ENCODE measurements at places on chromosomes 6 and 20.

DNA sequence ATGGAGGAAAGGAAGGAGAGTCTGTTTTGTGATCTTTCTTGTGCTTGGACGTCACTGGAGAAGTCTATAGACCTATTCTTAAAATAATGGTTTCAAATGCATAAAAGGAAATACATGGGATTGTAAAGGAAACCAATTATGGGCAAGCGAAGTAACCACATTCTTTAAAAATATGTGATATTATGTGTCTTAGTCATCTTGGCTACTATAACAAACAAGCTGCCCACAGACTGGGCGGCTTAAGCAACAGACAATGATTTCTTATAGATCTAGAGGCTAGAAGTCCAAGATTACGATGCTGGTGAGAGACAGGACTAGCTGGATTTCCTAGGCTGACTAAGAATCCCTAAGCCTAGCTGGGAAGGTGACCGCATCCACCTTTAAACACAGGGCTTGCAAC lies 49.4 kb upstream of the CD83 start:
- no peak for DNase-seq

- DNase-seq = no peak
Observed at GRCh38 chr6:149015535-149016525, 269.0 kb downstream of the UST start.

DNA sequence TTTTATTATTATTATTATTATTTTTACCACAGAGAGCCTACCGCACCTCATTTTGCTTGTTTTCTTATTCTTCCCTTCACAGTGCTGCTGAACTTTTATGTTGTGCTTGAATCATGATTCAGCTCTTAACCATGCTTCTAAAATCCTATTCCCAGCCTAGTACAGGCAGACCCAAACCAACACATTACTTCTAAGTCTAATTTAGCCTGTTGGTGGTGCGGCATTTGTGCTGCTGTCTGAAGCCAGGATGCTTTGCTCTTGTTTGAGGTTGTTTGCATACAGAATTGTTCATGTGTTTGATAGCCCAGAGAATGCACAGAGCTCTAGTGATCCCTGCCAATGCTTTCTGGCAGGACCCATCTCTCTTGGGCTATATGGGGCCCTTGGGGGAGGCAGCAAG lies 213.5 kb upstream of the KCNG1 start:
- DNase-seq = no peak

- no peak for DNase-seq
Observed at GRCh38 chr20:8007490-8007889, 12.1 kb downstream of the TMX4 start.

GRCh38 chr6:18997375-18997826 lies 610.3 kb downstream of the RNF144B start:
- no peak for DNase-seq

DNA sequence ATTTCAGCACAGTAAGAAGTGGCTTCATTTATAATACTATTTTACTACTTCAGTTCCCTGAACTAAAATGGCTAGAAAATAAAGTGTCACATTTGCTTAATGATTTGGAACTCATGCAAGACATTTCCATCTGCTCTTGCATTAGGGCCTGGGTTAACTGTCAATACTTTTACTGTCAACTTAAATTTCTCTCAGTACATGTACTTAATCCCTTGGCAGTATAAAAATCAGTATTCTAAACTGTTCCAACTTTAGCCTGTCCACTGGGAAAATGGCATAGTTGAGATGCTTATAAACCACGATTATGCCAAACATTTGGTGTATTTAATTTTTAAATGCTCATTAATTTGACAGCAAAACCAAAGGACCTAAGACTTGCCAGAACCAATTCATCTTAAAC lies 154.5 kb downstream of the ASCC3 start:
- DNase-seq = no peak

DNA sequence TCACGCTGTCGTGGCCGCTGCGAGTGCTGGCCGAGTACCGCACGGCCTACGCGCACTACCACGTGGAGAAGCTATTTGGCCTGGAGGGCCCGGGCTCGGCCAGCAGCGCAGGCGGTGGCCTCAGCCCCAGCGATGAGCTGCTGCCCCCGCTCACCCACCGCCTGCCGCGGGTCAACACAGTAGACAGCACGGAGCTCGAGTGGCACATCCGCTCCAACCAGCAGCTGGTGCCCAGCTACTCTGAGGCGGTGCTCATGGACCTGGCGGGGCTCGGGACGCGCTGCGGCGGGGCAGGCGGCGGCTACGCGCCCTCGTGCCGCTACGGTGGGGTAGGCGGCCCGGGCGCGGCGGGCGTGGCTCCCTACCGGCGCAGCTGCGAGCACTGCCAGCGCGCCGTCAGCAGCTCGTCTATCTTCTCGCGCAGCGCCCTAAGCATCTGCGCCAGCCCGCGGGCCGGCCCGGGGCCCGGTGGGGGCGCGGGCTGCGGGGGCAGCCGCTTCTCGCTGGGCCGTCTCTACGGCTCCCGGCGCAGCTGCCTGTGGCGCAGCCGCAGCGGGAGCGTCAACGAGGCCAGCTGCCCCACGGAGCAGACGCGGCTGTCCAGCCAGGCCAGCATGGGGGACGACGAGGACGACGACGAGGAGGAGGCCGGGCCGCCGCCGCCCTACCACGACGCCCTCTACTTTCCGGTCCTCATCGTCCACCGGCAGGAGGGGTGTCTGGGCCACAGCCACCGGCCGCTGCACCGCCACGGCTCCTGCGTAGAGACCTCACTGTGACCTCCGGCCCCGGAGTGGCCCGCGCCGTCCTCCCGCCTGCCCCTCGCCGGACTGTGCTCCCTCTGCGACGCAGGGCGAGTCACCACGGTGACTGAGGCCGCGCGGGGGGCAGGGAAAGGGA lies 5.7 kb downstream of the TMEM151B start:
- peak; percentile 43 for DNase-seq

DNA sequence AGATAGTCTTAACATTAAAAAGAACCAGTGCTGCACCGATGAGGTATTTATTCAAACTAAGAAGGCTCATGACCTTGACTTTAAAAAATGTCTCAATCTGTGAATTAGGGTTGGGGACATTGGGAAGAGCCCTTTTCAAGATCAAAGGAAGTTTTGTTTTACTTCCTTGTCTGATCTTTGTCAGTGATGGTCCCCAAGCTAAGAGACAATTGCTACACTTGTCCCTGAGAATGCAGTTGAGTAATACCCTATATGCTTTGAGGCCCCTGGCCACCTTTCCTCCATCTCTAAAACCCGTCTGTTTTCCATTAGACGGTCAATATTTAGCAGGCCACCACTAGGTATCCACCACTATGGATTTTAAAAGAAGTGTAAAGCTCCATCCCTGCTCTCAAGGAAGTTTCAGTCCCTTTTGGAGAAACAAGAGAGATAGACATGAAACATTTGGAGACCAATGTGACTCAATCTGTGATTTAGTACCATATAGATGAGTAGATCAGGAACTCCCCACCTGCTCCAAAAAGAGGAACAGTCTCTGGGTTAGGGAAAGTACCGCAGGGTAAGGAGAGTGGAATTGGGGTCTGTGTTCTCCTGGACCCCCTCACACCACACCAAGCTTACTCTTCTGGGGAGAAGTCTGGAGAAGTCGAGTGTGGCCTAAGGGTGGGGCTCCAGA lies 99.1 kb upstream of the ISM1 start:
- DNase-seq = no peak

DNA sequence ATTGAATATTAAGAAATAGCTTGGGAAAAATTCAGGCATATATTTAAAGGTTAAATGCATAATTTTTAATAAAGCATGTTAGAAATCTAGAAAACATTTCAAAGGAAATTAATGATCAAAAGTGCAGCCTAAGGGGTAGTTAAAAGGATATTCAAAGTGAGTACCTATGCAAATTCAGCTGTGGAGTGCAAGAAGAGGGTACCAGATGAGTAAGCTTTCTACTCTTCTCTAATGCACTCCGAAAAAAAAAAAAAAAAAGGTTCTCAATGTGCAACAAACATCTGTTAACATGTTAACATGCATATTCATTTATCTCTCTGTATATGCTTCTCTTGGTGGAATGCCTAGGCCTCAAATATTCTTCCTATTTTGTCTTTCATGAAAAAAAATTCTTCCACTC lies 32.0 kb upstream of the KATNA1 start:
- DNase-seq = no peak

DNA sequence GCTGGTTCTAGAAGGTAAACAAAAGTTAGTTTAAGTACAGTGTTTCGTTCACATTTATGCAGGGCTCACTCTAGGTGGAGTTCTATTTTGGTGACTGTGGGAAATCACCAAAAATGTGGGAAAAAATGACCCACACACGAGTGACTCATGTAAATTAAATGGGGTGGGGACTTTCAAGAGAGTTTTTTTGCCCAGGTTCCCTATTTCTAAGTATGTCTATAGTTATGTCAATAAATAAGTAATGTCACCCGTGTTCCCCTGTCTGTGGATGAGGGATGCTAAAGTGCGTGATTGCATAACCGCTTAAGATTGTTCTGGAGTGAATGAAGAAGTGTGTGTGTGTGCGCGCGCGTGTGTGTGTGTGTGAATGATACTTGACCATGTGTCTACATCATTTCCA lies 69.1 kb downstream of the MYB start:
- no peak for DNase-seq

GRCh38 chr6:34154668-34155447 lies 9.0 kb upstream of the GRM4 start:
- DNase-seq = peak; percentile 52

DNA sequence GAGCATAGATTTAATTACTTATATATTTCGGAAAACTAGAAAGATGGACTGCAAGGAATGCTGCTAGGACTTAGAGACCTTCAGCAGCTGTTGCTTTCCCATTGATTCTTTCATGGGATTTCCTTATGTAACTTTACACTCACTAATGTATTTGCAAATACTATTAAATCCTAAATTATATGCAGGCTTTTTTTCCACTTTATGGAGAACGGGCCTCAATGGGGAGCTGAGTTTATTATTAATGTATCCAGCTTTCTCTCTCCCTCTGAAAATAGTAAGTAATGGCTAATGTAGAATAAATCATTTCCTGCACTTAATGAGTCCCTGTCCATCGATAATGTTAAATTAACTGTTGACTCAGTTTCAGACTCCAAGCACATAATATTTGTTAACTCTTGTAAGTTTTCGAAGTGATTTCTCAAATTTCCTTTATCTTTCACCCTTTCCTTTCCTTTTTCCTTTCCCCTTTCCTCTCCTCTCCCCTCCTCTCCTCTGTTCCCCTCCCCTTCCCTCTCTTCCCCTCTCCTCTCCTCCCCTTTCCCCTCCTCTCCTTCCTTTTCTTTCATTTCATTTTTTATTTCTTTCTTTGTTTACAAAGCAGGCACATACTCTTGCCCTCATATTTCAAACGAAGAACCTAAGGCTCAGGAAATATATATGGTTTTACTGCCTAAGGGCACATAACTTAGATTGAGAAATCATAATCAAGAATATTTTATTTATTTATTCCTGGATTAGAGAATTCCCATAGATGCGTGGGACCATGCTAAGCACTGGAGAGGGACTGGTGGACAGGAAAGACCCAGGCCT lies 503.6 kb downstream of the MMUT start:
- DNase-seq = no peak

GRCh38 chr6:103925317-103925716 lies 934.4 kb downstream of the HACE1 start:
- DNase-seq = no peak

DNA sequence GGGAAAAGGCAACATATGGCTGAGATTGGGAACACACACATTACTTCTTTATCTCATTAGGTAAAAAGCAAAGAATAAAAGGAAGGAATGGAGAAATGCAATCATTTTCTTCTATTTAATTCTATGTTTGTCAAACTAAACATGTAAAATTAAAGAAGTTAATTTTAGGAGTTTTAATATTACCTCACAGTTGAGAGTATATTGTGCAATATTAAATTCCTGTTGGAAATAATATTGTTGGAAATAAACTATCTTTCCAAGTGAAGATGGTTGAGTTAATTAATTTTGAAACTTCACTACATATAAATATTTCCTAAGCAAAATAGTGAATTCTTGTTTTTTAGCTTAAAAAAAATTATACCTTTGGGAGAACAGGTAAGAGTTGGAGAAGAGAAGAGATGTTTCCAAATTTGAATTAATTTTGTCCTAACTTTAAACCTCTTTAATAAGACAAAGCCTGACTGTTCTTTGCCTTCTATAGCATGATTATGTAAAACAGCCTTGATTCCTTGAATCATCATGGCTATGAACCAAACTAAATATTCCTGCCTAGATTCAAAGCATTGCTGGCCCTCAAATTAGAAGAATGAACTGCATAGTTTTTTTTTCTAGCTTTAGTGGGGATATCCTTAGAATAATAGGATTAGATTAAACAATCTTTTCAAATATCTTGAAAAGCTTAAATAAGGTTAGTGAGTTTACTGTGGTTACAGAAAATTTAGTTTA lies 1349.1 kb upstream of the ADGRB3 start:
- DNase-seq = no peak

DNA sequence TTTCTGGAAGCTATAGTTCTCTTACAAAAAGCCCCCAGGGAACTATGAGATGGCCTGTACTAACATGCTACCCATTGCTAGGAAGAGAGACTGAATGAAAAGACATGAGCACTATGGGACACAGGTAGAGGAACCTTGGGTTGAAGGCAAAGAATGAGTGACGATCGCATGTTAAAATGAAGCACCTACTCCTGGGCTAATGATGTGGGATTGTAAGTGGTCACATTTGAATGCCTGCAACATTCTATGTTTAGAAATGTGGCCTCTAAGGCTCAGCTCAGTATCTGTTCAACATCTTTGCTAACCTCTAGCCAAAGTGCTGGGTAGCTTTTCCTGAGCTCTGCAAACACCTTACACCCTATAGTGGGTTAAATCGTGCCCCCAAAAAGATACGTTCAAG lies 5.2 kb upstream of the ZC3H12D start:
- DNase-seq = no peak

DNA sequence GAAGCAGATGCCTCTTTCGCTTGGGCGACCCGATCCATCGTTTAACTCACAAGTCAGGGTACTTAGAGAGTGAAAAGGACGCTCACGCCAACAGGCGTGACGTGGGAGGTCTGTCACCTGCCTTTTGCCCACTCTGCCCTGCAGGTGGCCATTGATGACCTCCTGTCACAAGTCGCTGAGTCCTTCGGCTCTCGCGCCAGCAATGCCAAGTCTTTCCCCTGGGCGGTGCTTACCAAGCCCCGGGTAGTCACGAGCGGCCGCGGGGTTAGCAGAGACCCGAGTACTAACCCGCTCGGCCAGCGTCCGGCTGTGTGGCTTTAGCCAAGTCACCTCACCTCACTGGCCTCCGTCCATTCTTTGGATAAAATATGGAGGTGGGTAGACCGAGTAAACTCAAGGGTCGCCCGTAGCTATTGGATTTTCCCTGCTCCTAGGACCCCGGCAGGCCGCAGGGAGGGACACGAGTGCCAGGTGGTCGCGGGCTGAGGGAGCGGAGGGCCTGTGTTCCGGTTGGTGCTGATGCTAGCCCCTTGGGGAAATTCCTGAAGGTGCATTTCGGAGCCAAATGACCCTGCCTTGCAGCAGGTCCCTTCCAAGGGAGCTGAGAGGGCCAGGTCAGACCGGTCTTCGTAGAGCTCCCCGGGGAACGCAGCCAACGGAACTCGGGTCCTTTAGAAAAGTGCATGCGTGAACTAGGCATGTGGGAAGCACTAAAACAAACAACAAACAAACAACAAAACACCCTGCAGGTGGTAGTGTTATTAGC lies 668 bp downstream of the PKIB start:
- peak; percentile 10 for DNase-seq

GRCh38 chr6:10082385-10082784 lies 332.5 kb downstream of the TFAP2A start:
- DNase-seq = no peak

- DNase-seq = no peak
Observed at GRCh38 chr20:33273117-33273851, 9.7 kb upstream of the BPIFB1 start.

GRCh38 chr20:50471231-50471630 lies 39.0 kb upstream of the PTPN1 start:
- no peak for DNase-seq
